ENCODE measurements at places on chromosomes 12 and 14.

GRCh38 chr12:43742106-43742505 lies 16.5 kb downstream of the PUS7L start:
- DNase-seq = no peak

GRCh38 chr12:111366075-111366474 lies 2.8 kb downstream of the PHETA1 start:
- DNase-seq = no peak

GRCh38 chr14:93792391-93792790 lies 4.1 kb upstream of the PRIMA1 start:
- no peak for DNase-seq

GRCh38 chr12:115572440-115572839 lies 705.1 kb downstream of the MED13L start:
- DNase-seq = no peak

DNA sequence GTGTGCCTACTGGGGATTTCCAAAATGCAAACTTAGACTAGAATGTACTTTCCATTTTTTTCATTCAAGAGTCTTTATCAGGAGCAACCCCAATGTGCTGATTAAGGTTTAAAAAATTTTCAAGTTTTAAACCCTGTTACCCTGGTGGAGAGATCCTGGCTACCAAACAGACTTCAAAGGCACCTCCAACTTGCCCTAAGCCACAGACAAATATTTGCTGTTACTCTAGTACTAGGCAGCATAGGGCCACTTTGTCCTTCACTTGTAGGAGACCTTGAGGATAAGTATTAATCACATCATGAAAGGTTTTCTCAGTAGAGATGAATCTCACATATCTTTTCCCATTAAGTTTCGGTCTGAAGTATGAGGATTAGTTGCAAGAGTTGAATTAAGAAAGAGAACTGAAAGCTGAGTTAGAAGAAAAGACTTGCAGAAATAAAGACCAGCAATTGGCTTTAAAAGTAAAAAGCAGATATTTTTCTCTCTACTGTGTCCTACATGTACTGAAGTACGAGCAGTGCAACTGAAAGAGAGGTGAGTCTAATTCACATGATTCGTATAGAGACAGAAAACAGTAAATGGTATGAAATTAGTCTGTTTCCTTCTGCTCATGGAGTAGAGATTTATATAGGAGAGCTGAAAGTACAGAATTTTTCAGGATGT lies 28.3 kb downstream of the NTN4 start:
- DNase-seq = no peak
